ENCODE measurements at places on chromosomes 3 and 15.

- no peak for DNase-seq
Observed at GRCh38 chr3:183824761-183825455, 469 bp downstream of the MAP6D1 start.

DNA sequence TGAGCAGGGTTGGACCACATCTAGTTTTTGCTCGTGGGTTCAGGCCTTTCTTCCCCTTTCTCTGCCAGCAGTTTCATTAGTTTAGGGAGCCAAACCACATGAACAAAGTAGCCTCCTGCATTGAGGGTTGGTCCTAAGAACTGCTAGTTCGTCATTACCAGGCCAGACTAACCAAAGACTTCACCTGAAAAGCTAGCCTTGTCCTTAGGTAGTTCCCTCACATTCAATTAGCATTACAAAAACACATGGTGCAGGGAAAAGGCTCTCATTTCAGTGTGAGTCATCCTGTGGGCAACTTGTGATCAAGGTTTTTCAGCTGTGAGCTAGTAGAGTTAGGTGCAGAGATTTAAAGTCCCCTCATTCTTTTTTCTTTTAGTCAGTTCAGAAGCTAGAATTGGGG, 279.3 kb upstream of the CTNNB1 start:
- DNase-seq, result no peak

DNA sequence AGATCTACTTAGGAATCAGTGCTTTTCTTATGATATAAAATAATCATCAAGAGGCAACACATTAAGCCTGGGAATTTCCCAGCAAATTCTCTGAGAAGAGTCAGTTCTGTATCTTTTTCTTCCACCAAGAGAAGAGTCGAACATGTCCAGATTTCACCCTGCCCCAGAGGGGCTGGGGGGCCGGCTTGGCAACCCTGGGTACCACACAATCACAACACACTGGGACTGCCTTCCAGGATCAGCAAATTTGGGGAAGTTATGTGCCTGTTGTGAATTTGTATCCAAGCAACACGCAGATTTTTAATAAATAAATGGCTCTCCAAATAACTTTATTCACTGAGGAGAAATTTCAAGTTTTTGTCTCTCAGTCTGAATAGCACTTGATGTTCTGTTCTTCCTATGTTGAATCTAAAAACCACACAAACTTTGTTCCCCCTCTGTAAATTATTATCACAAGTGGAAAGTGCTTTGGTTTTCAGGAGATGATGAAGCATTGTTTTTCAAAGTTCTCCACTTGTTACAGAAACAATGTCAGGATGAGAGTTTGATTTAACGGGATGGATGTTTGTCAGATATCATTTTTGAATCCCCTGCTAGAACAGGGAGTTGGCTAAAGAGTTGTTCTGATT, 357.2 kb downstream of the ZNF385D start:
- no peak for DNase-seq

GRCh38 chr15:91956026-91956723, 102.7 kb downstream of the SLCO3A1 start:
- DNase-seq, result no peak

- DNase-seq, result no peak
Observed at GRCh38 chr3:46417841-46418611, 11.0 kb downstream of the CCRL2 start.

GRCh38 chr15:42404461-42405235, 45.3 kb downstream of the CAPN3 start:
- DNase-seq, result no peak

GRCh38 chr3:113454057-113454456, 12.8 kb upstream of the CFAP44 start:
- DNase-seq, result no peak

DNA sequence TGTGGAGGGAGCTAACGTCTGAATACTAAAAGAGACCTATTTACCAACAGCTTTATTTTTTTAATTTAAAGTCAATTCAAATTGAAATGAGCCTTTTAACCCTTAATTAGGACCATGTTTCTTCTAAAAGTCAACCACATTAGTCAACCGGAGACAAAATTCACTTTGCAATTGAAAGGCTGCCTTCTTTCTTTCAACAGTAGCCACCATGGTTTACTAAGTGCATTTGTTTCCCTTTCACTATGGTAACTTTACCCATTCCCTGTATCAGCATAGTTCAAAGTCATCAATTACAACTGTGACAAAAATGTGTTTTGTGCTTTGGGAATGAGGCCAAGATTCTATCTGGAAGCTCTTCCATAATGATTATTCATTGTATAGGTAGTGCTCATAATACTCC, 225.4 kb downstream of the EPHA3 start:
- DNase-seq, result no peak

GRCh38 chr15:40280260-40281056, 2.4 kb downstream of the ANKRD63 start:
- no peak for DNase-seq

DNA sequence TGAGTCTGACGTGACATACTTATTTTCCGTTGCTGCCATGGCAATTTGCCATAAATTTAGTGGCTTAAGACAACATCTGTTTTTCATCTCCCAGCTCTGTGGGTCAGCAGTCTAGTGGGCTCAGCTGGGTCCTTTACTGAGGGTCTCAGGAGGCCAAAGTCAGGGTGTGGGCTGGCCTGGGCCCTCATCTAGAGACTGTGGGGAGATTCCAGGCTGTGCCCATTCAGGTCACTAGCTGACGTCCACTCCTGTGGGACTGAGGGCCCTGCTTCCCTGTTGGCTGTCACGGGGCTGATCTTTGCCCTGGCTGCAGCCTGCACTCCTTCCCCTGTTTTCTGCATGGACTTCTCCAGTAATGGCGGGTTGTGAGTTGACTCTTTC, 19.1 kb downstream of the FGD5 start:
- no peak for DNase-seq

- no peak for DNase-seq
Observed at GRCh38 chr3:63132461-63133250, 145.5 kb upstream of the SYNPR start.

DNA sequence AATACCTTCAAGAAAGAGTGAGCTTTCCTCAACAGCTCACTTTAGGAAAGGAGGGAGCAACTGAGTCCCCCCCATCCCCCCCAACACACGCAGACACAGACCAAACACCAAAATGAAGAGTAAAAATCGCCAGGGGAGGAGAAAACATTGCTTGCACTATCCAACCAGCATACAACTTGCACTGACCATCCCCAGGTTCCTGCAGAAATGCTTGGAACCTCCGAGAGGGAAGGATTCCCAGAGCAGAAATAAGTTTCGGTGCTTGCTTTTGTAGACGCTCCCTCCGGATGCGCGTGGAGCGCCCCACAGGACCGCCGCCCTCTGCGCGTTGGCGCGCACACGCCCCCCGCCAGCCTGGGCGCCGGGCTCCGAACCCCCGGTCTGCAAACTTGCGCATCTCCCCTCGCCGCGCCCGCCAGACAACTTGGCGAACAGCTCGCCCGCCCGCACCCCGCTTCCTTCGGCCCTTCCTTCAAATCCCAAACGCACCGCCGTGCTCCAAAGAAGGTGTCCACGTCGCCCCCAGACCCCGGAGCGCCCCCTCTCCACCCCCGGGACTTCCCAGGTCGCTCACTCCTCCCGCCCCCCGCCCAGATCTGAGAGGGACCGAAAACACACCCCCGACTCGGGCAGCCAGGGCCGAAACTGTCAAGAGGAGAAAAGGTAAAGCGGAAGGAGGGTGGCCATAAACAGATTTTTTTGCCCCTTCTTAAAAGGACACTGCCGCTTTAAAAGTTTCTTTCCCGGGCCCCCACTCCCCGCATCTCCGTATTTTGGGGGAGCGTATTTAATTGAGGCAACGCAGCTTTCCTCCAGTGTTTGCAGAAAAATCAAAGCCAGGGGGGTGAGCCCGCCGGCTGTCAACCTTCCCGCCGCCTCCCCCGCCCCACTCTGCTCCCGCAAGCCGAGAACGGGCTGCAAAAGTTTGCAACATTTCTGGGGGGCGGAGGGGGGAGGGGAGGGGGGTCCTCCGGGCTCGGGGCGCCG, 859 bp downstream of the RORA start:
- DNase-seq, result no peak

GRCh38 chr3:21520106-21520963, 230.7 kb downstream of the ZNF385D start:
- DNase-seq, result no peak

Data from NCI-H748 treated with DMSO at 0.1 percent for 48 hours (cell line).